GM20000 (cell line): ENCODE measurements at places on chromosomes 5 and 9.

GRCh38 chr5:170441393-170441784 is 52.2 kb upstream of the KCNMB1 start:
- no peak for DNase-seq

DNA sequence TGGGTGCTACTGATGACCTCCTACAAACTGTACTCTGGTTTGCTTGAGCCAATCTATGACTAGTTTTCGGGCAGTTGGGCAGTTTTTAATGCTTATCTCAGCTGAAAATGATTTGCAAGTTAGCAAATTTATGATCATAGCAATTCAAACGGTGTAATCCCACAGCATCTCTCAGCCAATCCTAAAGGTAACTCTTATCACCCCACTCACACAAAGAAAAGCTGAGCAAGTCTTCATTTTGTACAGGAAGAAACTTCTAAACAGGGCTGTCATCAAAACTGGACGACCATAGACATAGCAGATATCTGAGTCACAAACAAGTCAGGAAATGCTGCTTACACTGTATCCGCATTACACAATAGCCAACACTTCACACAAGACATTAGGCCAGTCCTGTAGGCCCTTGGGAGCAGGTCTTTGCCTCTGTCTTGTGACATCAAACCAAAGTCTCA is 2.6 kb upstream of the ENC1 start:
- no peak for DNase-seq

DNA sequence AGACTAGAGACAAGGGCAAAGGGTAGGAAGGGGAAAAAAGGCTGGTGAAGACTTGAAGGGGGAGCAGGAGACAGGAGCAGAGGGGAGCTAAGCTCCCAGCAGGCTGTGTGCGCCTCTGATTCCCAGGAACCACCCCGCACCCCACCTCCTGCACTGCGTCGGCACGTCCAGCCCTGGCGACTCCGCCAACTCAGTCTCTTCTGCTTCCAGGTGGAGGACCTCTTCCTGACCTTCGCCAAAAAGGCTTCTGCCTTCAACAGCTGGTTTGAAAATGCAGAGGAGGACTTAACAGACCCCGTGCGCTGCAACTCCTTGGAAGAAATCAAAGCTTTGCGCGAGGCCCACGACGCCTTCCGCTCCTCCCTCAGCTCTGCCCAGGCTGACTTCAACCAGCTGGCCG is 30.5 kb downstream of the DYNC2I2 start:
- DNase-seq = no peak

DNA sequence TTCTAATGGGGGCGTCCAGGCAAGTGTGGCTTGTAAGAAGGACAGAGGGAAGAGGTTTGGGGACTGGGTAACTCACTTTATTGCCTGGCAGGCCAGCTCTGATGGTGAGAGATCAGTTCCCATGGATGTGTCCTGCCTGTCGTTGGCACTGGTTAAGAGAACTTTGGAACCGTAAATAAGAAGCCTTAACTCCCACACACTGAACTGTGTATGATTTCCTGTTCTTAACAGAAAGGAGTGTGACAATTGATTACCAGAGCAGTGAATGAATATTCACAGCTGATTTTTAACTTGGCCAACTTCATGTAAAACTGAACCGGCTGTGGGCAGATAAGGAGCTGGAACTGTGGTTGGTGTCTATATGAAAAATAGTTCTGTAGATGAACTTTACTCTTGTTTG is 63.2 kb downstream of the MEGF10 start:
- DNase-seq = no peak

GRCh38 chr5:75091597-75091996 is 39.2 kb upstream of the GCNT4 start:
- no peak for DNase-seq
